ENCODE measurements at places on chromosomes 7 and 10. TPM values are rescaled to one million over a fixed set of nuclear protein-coding genes. Genes with fewer than 3 reads are reported as not detected.

- no peak for DNase-seq
Measured at GRCh38 chr10:3666525-3667302, 118.3 kb downstream of the KLF6 start.

GRCh38 chr7:133978502-133979295, 148.4 kb upstream of the LRGUK start:
- no peak for DNase-seq

DNA sequence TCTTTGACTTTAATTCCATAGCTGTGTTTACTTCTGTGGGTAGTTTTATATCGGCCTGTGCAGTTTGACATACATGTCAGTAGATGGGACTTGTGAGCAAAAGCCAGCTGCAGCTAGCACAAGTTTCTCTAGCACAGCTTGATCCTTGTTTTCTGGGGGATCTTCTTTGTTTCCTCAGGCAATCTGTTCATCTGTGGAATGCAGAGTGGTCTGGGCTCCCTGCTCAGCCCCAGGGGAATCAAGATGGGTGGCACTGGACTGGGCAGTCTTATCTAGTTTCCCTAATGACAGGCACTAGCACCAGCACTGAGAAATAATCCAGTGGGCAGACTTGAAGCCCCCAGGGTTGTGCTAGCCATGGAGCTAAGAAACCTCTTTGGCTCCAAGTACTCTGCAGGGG, 40.8 kb downstream of the CYP2C19 start:
- DNase-seq: no peak

DNA sequence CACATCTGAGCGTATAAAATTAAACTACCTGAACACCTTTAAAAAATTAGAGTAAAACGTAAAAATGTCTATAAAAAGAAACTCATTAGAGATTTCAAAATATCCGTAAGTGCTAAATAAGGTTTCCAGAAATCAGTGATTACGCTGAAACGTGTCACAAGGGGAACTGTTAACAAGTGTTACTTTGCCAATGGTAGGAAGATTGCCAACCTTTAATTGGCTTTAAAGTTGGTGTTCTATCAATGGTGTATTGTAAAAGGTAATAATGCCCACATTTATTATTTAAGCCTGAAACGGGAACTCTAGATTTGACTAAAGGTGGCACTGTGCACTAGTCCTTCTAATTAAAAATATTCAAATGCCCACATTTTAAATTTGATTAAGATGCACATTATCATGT, 37.8 kb upstream of the HIBADH start:
- no peak for DNase-seq

DNA sequence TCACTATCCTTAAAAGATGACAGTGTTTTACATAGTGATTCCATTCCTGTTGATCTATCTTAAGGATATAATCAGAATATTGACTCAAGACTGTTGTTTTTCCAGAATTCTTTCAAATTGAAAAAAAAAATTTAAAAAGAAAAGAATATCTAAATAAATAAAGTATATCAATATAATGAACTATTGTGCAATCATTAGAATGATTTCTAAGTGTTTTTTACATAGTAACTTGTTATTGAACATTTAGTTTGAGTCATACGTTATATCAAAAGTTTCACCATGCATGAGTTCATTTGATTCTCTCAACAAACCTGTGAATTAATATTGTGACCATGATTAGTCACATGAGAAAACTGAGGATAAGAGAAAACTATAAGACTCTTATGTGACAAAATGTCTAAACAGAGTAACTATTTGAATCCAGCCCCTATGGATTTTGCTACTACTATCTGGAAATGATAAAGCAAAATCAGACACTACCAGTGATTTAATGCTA, 46.1 kb downstream of the KLF6 start:
- no peak for DNase-seq

DNA sequence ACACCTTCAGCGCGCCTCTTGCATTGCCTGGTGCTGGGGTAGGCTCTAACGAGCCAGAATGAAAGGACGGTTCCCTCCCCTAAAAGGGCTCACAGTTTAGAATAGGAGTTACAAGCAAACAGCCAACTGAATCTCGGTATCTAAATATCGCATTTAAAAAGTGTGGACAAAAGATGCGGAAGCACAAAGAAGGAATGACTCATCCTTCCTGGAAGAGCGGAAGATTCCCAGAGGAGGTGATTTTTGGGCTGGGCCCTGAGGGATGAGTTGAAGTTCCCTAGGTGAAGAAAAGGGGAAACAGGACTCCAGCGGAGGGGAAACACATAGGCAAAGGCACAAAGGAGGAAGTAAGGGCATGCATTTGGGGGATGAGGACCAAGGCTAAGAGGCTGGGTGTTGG, 29.9 kb downstream of the SRRM3 start:
- no peak for DNase-seq

GRCh38 chr10:86098187-86098881, 268.3 kb downstream of the GRID1 start:
- no peak for DNase-seq

GRCh38 chr10:112227331-112227987, 43.9 kb upstream of the GPAM start:
- DNase-seq: no peak

DNA sequence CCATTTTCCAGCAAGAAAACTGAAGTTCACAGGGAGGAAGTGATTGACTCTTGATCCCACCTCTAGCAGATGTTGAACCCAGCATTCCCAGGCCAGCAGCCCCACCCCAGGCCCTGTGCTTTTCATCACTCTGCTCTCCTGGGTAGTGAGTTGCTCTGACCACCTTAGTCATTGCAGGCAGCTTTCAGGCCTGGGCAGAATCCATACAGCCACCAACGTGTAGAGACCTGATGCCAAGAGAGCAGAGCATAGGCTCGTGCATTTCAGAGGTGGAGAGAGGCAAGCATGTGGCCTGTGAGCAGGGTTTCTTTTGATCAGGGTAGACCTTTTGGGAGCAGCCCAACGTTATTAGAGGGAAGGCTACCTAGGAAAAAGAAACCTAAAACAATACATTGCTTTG, 334.6 kb downstream of the PTEN start:
- DNase-seq: no peak

The COL1A2 gene
- 141 TPM for polyA plus RNA-seq

The CLEC2L gene
- polyA plus RNA-seq: not detected
